ENCODE measurements at places on chromosomes 3 and 15.
A peak's percentile ranks its signal among the peaks of the same experiment; 100 is the strongest.

GRCh38 chr3:72618739-72619138, 229.5 kb downstream of the SHQ1 start:
- no peak for DNase-seq

DNA sequence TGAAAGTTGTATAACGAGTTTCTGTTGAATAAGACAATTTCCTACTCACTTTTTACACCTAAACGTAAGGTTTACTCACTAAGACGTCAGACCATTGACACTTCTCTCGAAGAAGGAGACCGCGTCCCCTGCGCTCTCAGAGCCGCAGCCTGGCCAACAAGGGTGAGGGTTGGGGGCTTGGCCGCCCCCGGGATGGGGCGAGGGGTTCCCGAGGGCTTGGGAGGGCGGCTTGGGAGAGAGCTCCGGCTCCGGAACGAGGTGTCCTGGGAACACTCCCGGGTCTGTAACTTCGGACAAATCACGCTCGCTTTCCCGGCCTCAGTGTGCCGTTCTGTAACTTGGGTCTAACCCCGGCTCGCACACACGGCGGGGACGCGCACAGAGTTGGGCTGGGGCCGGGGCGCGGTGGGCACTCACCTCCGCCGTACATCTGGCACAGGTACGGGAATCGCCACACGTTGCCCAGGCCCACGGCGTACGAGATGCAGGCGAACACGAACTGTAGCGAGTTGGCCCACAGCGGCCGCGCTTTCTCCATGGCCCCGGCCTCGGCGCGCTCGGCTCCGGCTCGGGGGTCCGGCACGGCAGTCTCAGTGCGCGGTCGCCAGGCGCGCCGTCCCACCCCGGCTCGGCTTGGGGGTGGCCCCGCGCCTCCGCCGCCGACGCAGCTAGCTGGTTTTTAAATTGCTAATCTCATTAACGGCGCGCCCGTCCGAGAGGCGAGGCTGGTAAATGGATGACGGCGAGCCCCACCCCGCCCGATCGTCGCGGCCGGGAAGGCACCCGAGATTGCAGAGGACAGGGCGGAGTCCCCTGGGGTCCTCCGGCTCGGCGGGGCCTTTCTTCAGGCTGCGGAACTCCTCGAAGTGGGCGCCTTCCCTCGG, at the start of gene SLC6A20:
Gene SLC6A20 (minus strand): TSS at position 655 of the 884 bp plus-strand sequence. CDS start 117 bp downstream, at position 538.
- peak; percentile 84 for DNase-seq

GRCh38 chr15:68209272-68209671, 4.1 kb upstream of the CALML4 start:
- no peak for DNase-seq

DNA sequence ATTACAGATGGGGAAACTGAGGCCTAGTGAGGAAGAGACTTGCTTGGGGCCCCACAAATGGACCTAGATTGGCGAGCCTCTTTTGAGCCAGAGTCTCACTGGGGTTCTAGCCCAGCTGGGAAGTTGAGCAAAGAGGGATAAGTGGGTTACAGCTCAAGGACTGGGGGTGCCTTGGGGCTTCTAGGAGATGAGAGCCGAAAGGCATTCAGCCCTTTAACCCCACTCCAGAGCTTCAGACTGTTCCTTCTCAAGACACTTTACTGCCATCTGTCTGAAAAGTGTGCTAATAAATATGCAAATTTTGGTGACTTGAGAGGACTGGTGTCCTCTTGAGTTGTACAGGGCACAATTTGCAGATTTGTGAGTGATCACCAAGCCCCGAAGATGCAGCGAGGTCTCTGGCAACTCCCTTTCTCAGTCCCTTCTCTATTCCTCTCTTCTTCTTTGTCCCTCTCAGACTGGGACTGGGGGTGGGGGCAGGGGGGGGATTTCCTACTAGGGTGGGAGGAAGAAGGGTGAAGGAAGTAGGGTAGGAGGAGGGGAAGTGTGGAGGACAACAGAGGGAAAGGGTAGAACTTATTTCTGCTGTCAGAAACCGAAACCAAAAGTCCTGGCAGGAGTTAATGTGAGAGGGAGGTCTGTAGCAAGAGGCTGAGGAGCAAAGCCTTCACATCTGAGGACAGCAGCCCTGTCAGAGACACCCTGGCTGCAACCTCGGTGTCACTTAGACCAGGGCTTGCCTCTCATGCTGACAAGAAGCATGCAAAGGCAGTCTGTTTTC, 16.2 kb upstream of the ANKDD1A start:
- DNase-seq = no peak

DNA sequence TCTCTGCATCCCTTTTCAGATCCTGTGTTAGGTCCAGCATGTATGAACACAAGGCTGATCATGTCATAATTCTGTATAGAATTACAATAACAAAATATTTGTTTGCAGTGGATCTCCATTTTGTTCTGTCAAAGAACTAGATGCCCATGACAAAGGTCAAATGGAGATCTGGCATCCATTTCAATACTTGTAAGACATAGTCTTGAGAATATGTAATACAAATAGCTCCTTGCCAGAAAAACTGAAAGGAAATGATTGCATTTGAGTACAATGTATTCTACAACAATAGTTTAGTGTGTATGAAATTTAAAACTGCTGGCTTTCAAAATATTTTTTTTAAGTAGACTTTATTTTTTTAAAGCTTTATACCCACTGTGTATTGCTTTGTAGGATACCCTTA, 101.1 kb downstream of the CMSS1 start:
- no peak for DNase-seq

DNA sequence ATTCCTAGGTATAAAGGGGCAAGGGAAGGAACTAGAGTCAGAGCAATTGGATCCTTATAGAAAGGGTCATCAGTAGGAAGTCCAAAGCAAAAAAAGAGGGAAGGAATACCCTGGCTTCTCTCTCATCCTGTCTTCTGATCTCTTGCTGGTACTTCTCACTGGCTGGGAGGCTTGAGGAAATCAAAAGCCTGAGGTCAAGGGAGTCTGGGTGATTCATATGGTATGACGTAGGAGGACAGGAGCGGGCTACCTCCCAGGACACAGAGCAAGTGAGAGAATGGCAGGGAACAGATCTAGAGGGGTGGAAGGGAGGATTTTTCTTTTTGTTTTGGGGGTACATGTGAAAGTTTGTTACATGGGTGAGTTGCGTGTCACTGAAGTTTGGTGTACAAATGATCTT, 76.0 kb downstream of the CFAP20DC start:
- no peak for DNase-seq

DNA sequence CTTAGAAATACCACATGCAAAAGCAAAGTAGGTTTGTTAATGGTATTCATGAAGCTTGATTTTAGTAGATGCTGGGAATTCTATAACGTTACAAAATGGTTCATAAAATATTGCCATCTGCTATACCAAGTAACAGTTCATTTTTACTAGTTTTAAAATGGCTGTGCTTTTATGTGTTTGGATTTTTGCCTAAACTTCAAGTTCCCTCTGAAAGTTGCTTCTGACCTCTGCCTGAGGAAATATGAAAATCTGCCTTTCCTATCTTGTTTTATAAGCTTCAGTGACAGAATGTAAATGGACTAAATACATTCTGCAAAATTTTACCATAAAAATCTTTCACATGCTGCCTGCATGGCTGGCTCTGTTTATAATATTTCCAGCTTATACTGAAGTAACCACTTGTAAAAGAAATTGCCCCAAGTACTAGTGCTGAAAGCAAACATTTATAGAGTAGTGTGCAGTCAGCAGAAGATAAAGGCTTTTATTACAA, 560.7 kb upstream of the ROBO2 start:
- no peak for DNase-seq

GRCh38 chr3:41580274-41580959, 381.1 kb downstream of the CTNNB1 start:
- peak; percentile 8 for DNase-seq

DNA sequence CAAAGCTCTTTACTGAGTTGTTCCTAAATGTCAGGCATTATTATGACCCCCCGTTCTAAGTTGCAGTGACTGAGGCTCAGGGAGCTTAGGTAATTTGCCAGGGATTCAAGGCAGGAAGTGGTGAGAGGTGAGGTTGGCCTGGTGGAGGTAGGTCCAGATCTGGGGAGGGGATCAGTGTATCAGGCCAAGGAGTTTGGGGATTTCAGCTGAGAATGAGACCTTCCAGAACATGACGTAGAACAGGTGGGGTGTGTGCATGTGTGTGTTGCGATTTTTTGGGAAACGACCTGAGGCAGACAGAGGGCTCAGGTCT, 41.1 kb upstream of the MRPS22 start:
- no peak for DNase-seq

DNA sequence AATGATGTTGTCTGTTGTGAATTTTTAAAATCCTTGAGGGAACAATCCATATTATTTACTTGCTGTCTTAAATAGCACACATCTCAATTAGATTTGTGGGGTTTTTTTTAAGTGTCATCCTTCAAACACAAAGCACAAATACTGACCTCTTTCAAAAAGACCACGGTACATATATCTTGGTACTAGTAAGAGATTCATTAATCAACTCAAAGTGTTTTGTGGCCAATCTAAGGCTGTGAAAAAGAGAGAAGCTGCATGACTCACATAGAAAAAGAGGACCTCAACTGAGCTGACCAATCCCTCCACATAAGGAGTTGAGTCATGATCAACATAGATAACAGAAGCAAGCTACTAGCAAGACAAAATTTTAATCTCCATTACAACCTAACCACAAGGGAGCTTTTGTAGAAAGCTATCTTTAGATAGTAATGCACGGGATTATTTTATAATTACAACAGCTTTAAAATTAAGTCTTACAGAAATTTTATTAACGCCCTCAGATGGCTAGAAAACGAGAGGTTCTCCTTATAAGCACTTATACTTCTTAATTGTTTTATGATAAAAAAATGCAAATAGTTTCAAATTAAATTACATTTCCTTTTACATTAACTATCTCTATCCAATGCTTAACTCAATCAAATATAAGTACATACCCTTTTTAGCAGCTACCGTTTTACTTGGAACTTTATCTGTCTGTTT, 60.5 kb downstream of the TOP2B start:
- DNase-seq = no peak
